Naive thymus-derived CD4-positive, alpha-beta T cell (primary cell): ENCODE measurements at places on chromosomes 11 and 22. TPM values are rescaled to one million over a fixed set of nuclear protein-coding genes. Genes with fewer than 3 reads are reported as not detected.

DNA sequence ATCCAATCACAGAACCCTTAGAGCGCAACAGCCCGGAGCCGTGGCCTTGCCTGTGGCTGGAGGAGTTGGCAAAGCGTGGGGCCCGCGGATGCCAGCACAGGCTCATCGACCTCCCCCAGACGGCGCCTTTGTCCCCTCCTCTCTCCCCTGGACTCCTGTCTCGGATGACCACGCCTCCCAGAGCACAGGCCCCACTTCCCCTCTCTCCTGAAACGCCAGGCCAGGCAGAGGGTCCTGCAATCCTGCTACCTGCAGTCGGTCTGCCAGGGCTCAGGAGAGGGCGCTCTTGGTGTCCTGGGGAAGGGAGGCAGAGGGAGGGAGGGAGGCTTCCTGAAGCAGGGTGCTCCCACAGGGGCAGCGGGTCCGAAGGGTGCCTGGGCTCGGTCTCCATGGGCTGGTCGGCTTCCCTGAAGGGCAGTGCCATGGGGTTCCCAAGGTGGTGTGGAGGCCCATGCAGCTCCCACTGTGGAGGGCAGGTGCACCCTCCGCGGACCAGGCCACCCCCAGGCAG, 16.6 kb upstream of the TTLL12 start:
- no peak overlapping the region for H3K4me3 ChIP-seq
- no peak overlapping the region for H3K27ac ChIP-seq
- no peaks in the 10 kb centered on the region for H3K27me3 ChIP-seq
- DNase-seq = no peak
- peaks cover 5% of the 10 kb centered on the region for H3K4me1 ChIP-seq
- H3K36me3 ChIP-seq = no peaks in the 10 kb centered on the region

GRCh38 chr11:18368221-18368620, 26.1 kb upstream of the LDHA start:
- H3K27me3 ChIP-seq = no peaks in the 10 kb centered on the region
- peaks cover 15% of the 10 kb centered on the region for H3K36me3 ChIP-seq
- DNase-seq = no peak
- H3K4me3 ChIP-seq = no peak overlapping the region
- no peak overlapping the region for H3K27ac ChIP-seq

Gene VSIG2
- total RNA-seq = 1.7 TPM

- H3K4me3 ChIP-seq = no peak overlapping the region
- H3K4me1 ChIP-seq = no peaks in the 10 kb centered on the region
- H3K36me3 ChIP-seq = no peaks in the 10 kb centered on the region
- H3K27ac ChIP-seq = no peak overlapping the region
These were observed 62.1 kb upstream of the PHOX2A start for GRCh38 chr11:72305891-72306585.

DNA sequence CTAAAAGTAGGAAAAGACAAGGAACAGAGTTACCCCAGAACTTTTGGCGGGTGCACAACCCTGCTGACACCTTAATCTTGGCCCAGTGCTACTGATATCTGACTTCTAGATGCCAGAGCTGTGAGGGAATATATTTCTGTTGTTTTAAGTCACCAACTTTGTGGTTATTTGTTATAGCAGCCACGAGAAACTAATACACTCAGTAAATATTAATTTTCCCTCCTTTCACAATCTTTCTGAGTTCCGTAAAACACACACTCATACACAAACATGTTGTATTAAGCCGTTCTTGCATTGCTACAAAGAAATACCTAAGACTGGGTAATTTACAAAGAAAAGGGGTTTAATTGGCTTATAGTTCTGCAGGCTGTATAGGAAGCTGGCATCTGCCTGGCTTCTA, 16.1 kb upstream of the ZDHHC13 start:
- H3K27me3 ChIP-seq = no peaks in the 10 kb centered on the region
- no peak overlapping the region for H3K27ac ChIP-seq
- DNase-seq = no peak
- no peak overlapping the region for H3K4me3 ChIP-seq

GRCh38 chr22:38861170-38861876, 10.7 kb downstream of the CBX6 start:
- H3K36me3 ChIP-seq = no peaks in the 10 kb centered on the region
- no peak for DNase-seq
- no peak overlapping the region for H3K4me3 ChIP-seq
- no peaks in the 10 kb centered on the region for H3K27me3 ChIP-seq
- H3K27ac ChIP-seq = no peak overlapping the region
- no peaks in the 10 kb centered on the region for H3K4me1 ChIP-seq
